ENCODE measurements at places on chromosomes 12 and 14. TPM values are rescaled to one million over a fixed set of nuclear protein-coding genes. Genes with fewer than 3 reads are reported as not detected.
A peak's percentile ranks its signal among the peaks of the same experiment; 100 is the strongest.

TMEM229B gene
- total RNA-seq, result 1.8 TPM

- H3K4me1 ChIP-seq, result peaks cover 70% of the 10 kb centered on the region
- peak; percentile 54 for DNase-seq
- peak overlapping the region; percentile 100 for H3K27ac ChIP-seq
- peak overlapping the region; percentile 97 for H3K4me3 ChIP-seq
These were observed 1.1 kb upstream of the UBC start for GRCh38 chr12:124915239-124916236.

DNA sequence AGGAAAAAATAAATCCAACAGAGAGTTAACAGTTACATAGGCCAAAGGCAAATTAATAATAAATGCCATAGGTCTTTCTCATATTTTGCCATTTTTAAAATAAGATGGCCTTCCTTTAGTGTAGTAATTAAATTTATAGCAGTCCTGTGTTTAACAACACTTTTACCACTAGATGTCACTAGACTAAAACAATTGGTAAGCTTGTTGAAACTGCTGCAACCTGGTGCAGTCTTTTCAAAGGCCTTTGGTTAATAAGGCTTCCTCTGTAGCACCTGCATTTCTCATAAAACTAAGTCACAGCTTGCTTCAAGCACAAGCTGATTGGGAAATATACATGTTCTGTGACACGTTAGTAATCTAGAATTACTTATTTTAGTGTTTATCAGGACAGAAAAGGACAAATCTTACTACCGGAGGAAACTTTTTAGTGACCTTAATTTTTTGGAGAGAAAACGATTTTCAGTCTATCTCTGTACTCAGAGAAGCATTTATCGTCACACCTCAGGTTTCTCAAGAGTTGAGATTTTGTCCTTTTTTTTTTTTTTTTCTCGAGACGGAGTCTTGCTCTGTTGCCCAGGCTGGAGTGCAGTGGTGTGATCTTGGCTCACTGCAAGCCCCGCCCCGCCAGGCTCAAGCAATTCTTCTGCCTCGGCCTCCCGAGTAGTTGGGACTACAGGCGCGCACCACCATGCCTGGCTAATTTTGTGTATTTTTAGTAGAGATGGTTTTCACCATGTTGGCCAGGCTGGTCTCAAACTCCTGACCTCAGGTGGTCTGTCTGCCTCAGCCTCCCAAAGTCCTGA lies 20.0 kb downstream of the BORCS5 start:
- no peaks in the 10 kb centered on the region for H3K27me3 ChIP-seq
- no peak for DNase-seq
- H3K4me3 ChIP-seq, result no peak overlapping the region
- no peak overlapping the region for H3K27ac ChIP-seq
- H3K36me3 ChIP-seq, result peaks cover 23% of the 10 kb centered on the region

- H3K27ac ChIP-seq, result no peak overlapping the region
- no peak overlapping the region for H3K4me3 ChIP-seq
- no peak for DNase-seq
- H3K27me3 ChIP-seq, result no peaks in the 10 kb centered on the region
- no peaks in the 10 kb centered on the region for H3K36me3 ChIP-seq
- peaks cover 7% of the 10 kb centered on the region for H3K4me1 ChIP-seq
These were observed 6.5 kb upstream of the HCFC2 start for GRCh38 chr12:104057771-104058197.

DLK1 gene
- total RNA-seq, result 6.9 TPM

SMIM41 gene
- 0.26 TPM for total RNA-seq

- no peak overlapping the region for H3K27ac ChIP-seq
- no peaks in the 10 kb centered on the region for H3K36me3 ChIP-seq
- H3K4me1 ChIP-seq, result no peaks in the 10 kb centered on the region
- no peak for DNase-seq
- H3K4me3 ChIP-seq, result no peak overlapping the region
These were observed 13.3 kb upstream of the PZP start for GRCh38 chr12:9221483-9221882.

GRCh38 chr12:109670731-109671130 lies 42.9 kb upstream of the FAM222A start:
- no peak for DNase-seq
- H3K4me3 ChIP-seq, result no peak overlapping the region
- H3K4me1 ChIP-seq, result no peaks in the 10 kb centered on the region
- no peaks in the 10 kb centered on the region for H3K36me3 ChIP-seq
- H3K27ac ChIP-seq, result no peak overlapping the region

DNA sequence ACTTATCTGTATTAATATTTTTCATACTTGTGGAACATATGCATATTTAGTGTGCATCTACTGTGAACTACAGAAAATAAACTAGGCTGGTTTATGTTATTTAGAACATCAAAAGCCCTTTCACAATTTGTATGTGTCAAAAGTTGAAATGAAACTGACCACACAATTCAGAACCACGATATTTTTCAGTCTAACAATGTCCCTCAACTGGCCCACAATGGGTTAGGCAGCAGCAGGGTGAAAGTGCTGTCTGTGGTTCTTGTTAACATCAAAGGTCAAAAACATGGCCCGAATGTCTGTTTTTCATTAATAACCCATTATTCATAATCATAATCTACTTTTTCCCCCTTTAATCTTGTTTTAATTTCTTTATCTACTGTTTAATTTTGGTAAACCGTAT lies 559.9 kb upstream of the ATP2B1 start:
- H3K4me3 ChIP-seq, result no peak overlapping the region
- DNase-seq, result no peak
- no peak overlapping the region for H3K27ac ChIP-seq
- H3K4me1 ChIP-seq, result no peaks in the 10 kb centered on the region
- no peaks in the 10 kb centered on the region for H3K27me3 ChIP-seq
- no peaks in the 10 kb centered on the region for H3K36me3 ChIP-seq

DNA sequence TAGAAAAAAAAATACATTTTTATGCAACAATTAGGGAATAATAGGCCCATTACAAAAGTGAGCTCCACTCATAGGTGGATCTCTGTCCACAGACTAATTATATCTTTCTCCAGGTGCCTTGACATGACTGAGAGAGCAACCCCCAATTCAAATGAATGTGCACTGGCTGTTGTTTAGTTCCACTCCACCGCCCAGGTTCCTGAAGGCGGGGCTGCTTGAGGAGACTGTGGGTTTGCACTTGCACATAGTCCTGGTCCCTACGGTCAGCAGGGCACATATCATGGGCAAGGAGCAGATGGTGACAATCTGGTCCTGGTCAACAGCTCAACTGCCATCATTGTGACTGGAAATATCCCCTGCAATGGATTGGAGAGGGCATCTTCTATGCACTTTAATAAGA lies 195.6 kb upstream of the PWP1 start:
- no peak overlapping the region for H3K27ac ChIP-seq
- H3K27me3 ChIP-seq, result no peaks in the 10 kb centered on the region
- no peaks in the 10 kb centered on the region for H3K36me3 ChIP-seq
- DNase-seq, result no peak

GRCh38 chr14:93901813-93902212 lies 25.3 kb upstream of the FAM181A start:
- DNase-seq, result no peak
- H3K27me3 ChIP-seq, result peaks cover 17% of the 10 kb centered on the region
- H3K36me3 ChIP-seq, result no peaks in the 10 kb centered on the region
- no peak overlapping the region for H3K4me3 ChIP-seq

DNA sequence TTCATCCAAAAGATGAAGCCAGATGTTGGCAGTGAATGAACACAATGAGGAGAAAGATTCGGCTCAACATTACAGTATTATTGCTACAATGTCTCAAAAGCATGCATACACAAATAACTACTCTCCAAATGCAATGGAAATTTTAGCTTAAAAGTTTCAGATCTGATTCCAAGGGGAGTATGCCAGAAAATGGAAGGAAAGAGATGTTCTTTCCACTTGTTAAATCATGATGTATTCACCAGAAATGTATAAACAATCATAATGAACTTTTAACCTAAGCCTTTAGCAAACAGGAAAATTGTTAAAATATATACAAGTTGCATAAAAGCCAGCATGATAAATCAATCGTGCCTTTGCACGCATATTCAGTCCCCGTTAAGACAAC lies 62.1 kb downstream of the SH2B3 start:
- no peak overlapping the region for H3K4me3 ChIP-seq
- H3K36me3 ChIP-seq, result no peaks in the 10 kb centered on the region
- no peak overlapping the region for H3K27ac ChIP-seq
- no peaks in the 10 kb centered on the region for H3K27me3 ChIP-seq
- no peak for DNase-seq

GRCh38 chr12:23686095-23686494 lies 263.4 kb downstream of the SOX5 start:
- H3K27me3 ChIP-seq, result no peaks in the 10 kb centered on the region
- no peaks in the 10 kb centered on the region for H3K36me3 ChIP-seq
- no peaks in the 10 kb centered on the region for H3K4me1 ChIP-seq

DNA sequence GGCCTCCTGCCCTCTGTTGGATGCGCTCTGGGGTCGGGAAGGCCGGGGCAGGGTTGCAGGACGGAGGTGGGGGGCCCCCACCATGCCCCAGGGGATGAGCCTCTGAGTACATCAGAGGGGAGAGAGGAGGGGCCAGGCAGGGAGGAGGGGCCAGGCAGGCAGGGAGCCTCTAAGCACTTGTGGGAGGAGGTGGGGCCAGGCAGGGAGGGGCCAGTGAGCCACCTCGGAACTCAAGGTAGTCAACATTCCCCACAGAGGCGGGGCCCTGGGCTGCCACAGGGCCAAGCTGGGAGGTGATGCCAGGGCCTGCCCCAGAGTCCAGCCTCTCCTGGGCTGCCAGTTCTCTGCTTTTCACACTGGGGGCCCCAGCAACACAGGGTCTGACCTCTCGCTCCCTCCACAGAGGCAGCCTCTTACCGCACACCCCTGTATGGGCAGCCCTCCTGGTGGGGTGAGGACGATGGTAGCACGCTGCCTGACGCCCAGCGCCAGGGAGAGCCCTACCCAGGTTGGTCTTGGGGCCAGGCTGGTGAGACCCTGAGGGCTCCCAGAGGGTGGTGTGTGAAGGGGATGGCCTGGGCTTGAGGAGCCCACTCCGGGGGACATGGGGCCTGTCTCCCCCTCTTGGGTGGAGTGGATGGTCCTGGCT lies 17.4 kb downstream of the CEP170B start:
- H3K36me3 ChIP-seq, result no peaks in the 10 kb centered on the region
- H3K4me1 ChIP-seq, result no peaks in the 10 kb centered on the region
- DNase-seq, result peak; percentile 9
- no peak overlapping the region for H3K27ac ChIP-seq
- H3K4me3 ChIP-seq, result no peak overlapping the region

DNA sequence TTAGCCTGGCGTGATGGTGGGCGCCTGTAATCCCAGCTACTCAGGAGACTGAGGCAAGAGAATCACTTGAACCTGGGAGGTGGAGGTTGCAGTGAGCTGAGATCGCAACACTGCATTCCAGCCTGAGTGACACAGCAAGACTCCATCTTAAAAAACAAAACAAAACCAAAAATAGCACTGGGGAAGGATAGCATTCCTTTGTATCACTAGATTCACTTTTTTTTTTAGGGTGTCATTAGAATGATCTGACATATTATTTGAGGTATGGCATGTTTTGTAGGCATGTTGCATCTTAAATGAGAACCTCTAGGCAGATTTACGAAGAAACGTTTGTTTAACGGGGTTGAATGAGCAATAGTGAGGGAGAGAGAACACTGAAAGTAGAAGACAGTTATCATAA lies 16.8 kb upstream of the FAR2 start:
- no peaks in the 10 kb centered on the region for H3K27me3 ChIP-seq
- no peak for DNase-seq
- H3K4me1 ChIP-seq, result no peaks in the 10 kb centered on the region
- H3K4me3 ChIP-seq, result no peak overlapping the region

IQSEC3 gene
- total RNA-seq, result 0.32 TPM

TMEM30B gene
- total RNA-seq, result 1.9 TPM

OR6C2 gene
- not detected for total RNA-seq

Data from heart right ventricle (tissue), 16 donors.